Fibroblast of skin of left biceps (primary cell): ENCODE measurements at places on chromosomes 5 and 9.
A peak's percentile ranks its signal among the peaks of the same experiment; 100 is the strongest.

GRCh38 chr5:36360307-36360706 is 58.6 kb upstream of the RANBP3L start:
- DNase-seq, result no peak

- DNase-seq, result no peak
Measured at GRCh38 chr5:56818450-56819037, 3.2 kb downstream of the MAP3K1 start.

DNA sequence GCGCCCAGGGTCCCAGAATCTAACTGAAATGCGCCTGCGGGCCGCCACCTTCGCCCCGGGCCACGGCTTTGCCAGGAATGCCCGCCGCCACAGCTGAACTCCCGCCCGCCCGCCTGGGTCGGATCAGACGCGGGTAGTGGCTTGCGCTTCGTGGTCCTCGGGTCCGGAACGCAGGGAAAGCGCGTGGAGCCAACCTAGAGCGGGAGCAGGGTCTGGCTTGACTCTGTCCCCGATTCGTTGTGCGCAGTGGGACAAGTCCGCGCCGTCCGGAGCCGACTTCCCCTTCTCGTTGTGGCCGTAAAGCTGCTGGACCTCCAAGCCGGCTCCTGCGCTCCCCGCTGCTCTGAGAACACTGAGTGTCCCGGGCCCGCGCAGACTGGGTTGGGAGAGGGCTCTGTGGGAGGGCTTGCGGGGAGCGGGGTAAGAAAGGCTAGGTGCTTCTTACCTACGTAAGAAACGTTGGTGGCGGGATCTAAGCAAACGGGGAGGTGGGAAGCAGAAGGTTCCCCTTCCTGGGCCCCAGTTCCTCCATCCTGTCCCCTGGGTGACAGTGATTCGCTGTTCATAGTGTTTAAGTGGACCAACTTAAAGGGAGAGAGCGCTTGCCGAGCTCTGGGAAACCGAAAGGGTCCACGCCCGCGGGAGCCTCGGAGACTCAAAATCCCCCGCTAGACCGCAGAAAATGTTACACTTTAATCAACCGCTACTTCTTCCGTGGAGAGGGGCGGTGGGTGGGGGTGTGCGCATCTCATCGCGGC is 4.4 kb upstream of the FOXE1 start:
- DNase-seq, result no peak

DNA sequence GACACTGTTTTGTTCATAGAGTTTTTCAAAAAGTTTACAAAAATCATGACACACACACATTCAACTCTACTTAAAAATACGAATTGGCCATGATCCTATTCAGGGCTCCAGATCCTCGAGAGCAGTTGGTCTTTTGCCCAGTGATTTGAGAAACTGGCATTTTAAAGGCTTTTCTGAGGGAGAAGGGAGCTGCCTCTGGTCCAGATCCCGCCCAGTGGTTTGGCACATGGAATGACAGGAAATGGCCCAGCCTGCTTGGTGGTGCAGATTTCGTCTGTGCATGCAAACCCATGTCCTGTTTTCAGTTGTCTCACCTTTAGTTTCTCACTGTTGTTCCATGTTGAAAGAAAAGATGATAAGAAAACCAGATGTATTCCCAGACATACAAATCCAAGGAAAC is 3.6 kb downstream of the CAMK4 start:
- peak; percentile 9 for DNase-seq

DNA sequence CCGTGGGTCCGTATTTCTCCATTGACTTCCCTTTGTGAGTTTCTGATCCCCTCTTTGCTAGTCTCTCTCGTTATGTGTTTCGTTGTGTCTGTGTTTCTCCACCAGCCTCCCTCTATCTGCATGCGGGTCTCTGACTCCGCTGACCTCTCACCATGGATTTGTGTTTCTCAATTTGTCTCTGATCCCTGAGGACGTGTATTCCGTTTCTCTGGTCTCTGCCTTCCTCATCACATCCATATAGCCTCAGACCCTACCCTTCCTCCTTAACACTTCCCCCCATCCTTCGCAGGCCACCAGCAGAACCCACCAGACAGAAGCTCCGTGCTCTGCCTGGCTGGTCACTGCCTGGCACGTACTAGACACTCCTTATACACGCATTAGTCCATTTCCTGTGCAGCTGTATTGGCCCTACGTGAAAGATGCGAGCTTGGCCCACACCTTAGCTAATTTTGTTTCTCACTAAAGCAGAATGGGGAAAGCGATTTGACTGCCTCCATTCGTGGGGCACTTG is 631 bp downstream of the B4GALT7 start:
- no peak for DNase-seq
